Stimulated activated CD4-positive, alpha-beta T cell treated with anti-CD3 and anti-CD28 coated beads, Interleukin-4, amount 100 ng/mL, for 4 hours (primary cell): ENCODE measurements at places on chromosomes 6 and 20.

DNA sequence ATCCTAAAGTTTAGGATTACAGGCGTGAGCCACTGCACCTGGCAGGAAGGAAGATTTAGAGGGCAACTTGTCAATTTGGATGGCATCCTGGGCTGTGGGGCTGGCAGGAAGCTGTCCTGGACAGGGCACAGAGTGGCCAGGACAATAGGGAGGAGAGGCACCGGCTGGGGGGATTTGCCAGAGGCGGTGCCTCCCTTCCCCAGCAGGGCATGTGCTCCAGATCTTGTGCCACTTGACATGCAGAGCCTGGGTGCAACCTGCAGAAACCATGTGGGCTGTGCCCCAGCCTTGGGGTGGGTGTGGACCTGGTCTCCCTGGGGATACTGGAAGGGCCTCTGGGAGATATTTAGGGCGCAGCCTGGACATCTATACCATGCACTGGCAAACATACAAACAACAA is 58.6 kb upstream of the EEF1A1 start:
- DNase-seq, result no peak

DNA sequence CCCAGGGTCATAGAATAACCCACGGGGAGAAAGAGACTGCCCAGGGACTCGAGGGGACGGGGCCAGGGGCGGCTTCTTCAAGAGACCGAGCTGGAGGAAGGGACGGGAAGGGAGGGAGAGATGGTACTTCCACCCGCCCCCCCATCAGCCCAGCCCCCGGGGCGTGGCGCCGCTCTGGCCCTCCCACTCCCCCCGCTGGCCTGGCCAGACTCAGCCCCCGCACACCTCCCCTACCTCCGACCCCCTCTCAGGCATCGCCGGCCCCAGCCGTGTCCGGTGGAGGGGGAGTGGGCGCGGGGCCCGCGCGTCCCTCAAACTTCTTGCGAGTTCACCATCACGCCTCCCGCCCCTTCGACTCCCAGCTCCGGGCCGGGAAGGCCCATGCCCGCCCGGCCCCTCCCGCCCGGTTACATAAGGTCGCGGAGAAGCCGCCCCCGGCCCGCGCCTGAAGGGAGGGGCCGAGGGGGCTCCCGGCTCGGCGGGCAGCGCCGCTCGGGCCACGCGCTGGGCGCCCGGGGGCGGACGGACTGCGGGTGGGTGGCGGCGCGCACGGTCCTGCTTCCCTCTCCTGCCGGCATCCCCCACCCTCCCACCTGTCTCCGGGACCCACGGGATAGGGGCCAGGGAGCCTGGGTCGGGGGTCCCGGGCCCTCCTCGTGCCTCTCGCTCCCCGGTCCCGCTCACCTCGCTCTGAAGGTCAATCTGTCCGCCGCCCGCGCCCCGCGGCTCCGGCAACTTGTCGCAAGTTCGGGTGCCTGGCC is 562 bp downstream of the TFEB start:
- DNase-seq, result peak; percentile 65

DNA sequence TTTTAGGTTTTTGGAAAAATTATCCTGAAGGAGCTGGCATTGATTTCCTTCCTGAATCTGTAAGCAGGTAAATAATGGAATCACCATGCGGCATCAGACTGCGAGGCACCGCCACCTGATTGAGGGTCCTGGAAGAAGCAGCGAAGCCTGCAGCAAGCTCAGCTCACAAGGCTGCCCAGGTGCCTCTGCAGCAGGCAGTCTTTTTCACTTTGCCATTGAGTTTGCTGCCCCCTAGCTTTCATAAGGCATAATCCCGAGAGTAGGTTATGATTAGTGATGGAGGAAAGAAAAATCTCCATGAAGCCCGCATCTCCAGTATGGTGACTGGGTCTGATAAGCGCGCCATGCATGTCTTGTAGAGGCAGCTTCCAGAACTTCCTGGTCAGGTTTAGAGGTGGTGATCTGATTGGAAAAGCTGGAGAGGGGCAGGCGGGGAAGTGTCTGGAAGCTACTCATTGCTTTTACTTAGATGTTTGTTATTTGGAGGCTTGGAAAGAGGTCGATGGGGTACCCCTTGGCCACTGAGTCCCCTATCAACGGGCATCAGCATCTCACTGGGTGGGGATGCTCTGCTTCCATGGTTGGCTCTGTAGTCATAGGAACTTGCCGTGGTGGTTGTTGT is 26.7 kb downstream of the IYD start:
- DNase-seq, result peak; percentile 11

- no peak for DNase-seq
Measured at GRCh38 chr6:139926711-139927110, 552.3 kb upstream of the CITED2 start.

- DNase-seq, result no peak
Measured at GRCh38 chr6:139597771-139598755, 223.6 kb upstream of the CITED2 start.

DNA sequence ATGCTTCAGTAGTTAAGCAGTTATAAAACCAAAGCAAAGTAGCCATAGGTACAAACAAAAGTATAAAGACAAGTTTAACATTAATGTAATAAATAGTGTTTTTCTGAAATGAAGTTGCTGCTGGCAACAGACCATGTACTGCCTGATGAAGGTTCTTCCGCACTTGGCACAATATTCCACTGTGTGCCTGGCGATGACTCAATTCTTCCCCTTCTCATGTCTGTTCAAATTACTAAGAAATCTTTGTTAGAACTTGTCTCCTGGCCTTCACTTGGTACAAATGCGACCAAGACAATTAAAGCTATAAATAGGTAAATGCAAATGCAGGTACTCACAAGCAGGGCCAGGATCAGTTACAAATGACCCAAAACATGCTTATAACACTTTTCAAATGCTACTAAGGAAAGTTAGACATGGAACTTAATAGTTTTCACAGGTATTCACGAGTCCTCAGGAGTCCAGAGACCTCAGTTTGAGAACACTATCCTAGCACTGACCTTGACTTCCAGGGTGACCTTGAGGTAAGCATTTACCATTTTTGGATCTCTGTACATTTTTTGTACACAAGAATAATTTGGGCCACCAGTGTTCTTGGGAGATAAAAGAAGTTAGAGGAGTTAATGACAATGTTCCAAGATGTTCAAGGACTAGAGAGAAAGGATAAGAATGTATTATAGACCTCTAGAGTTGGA is 8.1 kb upstream of the DDR1 start:
- peak; percentile 25 for DNase-seq

DNA sequence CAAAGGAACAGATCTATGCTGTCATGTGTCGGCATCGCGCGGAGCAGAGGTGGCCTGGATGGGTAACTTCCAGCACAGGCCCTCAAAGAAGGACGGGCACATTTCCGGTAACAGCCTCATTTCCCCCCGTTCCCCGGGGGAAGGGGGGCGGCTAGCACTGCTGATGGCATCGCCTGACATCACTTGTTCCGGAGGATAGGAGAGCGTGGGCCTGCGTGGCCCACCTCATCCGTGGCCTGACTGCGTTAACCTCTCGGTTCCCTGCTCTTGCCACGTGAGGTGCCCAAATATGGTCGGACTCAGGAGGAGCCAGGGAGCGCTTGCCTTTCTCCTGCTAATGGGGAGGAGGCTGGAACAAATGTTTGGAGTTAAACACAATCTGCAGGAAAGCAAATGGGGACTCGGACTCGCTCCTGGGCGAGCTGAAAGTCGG is at the start of gene AKAP12:
AKAP12 (plus strand) TSS at position 365 of the 433 bp plus-strand sequence. CDS start 596 bp downstream, outside the sequence.
- no peak for DNase-seq

GRCh38 chr6:3389390-3390167 is 67.3 kb downstream of the SLC22A23 start:
- DNase-seq, result no peak

- no peak for DNase-seq
Measured at GRCh38 chr6:7311917-7312615, 933 bp downstream of the SSR1 start.

DNA sequence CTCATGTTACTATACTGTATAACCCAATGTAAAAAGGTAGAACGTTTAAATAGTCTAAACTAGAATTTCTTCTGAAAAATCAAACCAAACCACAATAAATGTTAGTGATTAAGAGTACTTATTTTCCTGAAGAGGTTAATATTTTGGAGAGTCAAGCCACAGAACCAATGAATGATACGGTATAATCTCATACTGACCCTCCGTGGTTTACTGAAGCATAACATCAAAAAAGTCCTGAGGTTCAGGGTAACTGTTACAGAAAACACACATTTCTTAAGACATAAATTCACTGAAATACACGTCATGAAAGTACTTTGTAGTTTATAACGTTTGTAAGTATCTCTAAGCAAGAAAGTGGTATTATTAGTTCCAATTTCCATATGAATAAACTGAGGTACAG is 28.9 kb downstream of the ESF1 start:
- DNase-seq, result no peak

DNA sequence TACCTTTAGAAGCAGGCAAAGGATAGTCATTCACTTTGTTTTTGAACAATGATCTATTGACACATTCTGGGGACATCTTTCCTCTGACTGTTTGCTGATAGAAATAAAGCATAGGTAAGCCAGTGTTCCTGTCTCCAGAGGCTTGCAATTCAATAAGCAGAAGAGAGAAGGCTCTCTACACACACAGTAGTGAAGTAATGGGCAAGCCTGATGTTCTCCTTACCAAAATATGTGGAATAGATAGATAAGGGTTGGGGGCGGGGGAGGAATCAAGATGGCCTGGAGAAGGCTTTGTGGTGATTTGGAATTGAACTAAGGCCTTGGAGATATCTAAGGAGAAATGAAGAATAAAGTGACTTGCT is 27.3 kb downstream of the PAQR8 start:
- DNase-seq, result no peak

DNA sequence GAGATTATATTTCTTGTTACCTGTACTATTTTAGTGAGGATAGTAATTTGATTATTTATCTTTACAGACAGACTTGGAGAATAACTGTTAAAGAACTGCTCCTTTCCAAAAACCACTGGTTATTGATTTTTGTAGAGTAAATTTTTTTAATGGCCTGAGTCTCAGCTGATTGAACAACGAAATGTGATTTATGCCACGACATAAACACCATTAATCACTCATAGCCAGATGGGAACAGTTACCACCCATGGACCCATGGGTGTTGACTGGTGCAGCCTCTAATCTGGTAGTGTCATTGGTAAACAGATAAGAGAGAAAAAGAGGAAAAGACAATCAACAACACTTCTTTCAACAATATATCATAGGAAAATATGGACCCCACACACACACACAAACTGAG is 101.4 kb upstream of the BEND6 start:
- no peak for DNase-seq

- DNase-seq, result peak; percentile 63
Measured at GRCh38 chr20:675453-676314, at the start of gene SCRT2. Gene SCRT2 (minus strand): TSS chr20:675802. CDS start chr20:675601, 201 bp downstream.

DNA sequence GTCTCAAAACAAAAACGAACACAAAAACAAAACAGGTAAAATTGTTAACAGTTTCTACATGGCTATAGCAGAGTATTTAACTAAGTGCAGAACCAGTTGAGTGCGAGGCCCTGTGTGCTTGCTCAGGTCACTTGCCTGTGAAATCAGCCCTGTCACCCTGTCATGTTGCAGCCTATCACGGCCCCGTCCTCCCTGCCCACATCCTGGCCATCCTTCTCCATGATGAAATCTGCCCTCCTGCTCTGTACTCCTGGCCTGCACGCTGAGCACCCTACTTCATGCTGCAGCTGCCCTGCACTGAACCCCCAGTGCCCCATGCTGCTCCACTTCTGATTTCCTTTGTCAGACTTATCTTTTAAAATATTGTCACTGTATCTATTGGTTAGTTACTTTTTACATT is 62.4 kb downstream of the DTD1 start:
- no peak for DNase-seq

GRCh38 chr20:34302312-34302722 is 838 bp downstream of the AHCY start:
- DNase-seq, result no peak

- no peak for DNase-seq
Measured at GRCh38 chr6:7119272-7119801, 11.6 kb downstream of the RREB1 start.

DNA sequence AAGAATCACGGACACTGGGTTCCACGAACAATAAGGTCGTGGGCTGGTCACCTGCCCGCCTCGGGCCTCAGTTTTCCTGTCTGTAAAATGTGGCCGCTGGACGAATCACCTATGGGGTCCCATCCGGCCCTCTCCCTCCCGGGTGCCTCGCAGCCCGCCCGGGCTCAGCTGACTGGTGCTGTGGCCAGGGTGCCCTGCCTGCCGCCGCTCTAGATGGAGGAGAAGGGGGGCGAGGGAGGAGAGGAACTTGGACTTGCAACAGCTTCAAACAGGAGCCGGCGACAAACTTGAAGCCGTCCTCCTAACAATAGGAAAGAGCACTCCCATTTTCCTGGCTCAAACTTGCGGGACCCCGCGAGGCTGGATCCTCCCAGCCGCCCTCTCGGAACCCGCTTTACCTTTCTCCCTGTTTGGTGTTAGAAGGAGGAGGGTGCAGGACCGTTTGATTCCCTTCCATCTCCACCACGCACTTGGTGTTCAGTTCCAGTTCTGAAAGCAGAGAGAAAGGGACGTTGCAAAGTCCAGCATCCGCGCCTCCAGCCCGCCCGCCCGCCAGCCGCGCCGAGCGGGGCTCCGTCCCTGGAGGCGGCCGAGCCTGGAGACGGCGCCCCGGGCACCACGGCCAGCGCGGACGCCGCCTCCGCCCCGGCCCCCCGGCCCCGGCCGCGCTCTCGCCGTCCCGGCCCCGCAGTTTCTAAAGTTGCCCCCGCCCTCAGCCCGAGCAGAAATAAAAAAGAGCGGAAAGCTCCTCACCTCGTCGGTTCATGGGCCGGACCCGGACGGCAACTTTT is 584 bp downstream of the KIF13A start:
- DNase-seq, result no peak

DNA sequence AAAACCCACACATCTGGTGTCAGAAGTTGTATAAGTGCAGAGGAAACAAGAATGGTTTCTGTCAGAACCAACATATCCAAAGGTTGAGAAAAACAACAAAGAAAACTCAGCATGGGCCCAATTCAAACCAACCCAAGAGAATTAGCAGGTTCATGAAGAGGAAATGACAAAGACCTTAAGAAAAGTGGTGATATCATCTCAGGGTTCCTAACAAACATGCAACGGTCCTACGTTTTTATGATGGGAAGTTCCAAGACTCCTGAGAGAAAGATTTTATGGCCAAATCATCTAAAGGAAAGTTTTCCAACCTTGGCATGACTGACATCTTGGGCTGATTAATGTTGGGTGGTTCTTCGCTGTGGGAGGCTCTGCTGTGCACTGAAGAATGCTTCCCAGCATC is 23.0 kb downstream of the TFB1M start:
- no peak for DNase-seq

- no peak for DNase-seq
Measured at GRCh38 chr6:22298475-22298890, 1.6 kb upstream of the PRL start.

GRCh38 chr6:139474145-139475108 is 100.0 kb upstream of the CITED2 start:
- DNase-seq, result no peak

DNA sequence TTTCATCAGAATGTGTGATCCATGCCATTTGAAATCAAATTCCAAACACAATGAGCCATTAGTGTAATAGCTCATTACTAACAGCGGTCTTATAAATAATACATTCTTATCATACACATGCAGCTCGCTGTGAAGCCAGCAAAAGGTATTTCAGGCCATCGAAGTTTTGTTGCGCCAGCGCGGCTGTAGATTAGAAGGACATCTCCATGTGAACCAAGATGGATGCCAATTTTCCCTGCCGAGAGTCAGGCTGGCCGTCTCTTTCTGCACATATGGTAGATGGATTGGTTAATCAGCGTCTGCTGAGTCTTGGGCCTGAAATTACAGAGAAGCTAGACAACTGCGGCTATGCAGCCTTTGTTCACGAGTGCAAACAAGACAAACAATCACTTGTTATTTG is 44.1 kb downstream of the CFAP61 start:
- DNase-seq, result no peak
